Kidney tubule cell (primary cell): ENCODE measurements at places on chromosomes 12 and 14.

GRCh38 chr14:65945327-65945726 is 532.8 kb downstream of the FUT8 start:
- DNase-seq, result peak; percentile 13

DNA sequence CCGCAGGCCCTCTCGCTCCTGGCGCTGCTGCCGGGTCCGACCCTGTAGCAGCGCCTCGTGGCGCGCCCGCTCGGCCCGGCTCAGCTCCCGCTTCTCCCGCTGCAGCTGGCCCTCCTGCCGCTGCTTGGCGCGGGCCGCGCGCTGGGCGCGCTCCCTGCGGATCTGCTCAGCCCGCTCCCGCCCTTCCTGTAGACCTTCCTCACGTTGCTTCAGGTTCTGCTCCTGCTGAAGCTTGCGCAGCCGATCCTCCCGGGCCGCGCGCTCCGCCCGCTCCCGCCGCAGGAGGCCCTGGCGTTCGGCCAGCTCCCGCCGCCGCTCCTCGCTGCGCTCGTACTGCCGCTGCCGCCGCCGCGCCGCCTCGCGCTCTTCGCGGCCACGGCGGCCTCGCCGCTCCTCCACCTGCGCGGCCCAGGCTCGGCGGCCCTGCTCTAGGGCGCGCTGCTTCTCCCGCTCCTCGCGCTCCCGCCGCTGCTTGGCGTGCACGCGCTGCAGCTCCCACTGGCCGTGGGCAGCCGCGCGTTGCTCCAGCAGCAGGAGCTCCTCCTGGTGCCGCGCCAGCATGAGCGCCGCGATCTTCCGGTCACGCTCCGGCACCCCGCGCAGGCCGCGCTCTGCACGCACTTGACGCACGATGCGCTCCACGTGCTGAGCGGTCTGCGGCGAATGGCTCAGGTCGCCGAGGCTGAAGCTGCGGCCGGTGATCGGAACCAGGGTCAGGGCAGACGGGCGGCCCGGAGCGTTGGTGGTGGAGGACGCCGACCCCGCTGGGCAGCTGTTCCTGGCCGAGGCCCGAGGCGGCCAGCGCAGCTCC is 2.4 kb downstream of the CCDC177 start:
- DNase-seq, result peak; percentile 52

DNA sequence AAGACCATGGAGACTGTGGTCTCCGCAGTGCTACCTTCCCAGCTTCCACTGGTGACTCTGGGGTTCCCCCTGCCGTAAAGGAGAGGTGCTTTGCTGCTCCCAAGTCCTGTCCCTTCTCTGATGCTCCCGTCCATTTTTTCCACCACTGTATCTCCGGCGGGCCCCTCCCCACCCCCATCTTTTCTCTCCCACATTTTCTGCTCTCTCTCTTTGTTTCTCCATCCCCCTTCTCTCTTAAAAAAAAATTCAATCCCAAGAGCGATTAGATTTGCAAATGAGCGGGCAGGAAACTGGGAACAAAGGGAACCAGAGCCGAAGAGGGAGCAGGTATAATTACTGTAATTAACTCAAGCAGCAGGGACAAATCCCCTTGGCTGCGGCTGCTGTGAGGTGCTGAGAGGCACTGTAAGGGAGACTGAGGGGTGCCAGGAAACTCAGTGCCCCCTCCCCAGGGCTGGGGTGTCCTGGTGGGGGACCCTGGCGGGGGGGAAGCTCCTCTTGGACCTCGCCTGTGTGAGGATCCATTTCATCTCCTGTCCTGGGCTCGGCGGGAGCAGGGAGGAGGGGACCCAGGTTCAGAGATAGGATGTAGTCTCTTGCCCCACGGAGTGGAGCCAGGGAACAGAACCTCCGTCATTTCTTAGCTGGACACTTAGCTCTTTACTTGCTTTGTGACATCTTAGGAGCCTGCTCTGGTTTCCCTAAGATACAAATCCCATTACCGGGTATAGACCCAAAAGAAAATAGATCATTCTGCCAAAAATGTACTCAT is 140.4 kb upstream of the NRXN3 start:
- DNase-seq, result no peak

DNA sequence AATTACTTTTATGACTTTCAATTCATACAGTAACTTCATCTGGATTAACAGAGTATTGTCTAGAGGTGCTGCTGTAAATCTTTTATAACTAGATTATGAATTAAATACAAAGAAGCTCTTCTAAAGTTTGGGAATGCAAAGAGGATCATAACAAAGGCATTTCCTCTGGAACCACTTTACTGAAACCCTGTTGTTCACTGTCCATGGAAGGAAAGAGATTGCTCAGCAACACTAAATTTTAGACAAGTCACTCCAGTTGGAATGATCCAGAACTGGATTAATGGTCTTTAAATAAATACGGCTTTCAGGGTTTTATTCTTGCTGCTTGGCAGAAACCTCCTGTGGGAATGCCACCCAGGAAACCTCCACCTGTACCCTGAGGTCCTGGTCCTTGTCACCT is 250.6 kb downstream of the KSR2 start:
- DNase-seq, result peak; percentile 13

DNA sequence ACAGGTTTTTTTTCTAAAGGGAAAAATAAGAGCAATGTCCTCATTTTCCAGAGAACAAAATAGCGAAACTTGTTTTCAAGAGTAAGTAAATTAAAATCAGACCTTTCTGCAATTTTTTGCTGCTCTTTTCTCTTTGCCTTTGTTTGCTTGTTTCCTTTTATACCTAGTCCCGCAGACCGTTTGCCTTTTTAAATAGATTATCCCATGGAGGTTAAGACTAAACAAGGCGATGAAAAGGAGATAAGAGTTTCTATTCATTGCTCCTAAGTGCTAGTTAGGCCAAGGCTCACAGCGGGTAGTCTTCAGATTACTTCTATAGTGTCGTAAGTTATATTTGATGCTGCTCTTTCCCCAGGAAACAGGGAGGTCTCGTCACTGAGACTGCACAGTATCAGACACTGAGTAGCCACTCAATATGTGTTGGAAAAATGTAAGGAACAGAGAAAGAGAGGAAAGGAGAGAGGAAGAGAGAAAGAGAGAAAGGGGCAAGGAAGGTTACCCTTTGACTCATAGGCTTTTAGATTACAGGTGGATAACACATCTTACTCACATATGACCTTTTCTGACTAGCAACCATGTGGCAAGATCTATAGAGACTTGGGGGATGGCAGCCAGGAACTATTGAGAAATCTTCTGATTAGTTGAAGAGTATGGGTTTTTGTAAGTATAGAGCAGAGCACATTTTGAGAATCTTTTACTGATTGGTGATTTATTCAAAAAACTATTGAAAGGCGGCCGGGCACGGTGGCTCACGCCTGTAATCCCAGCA is 107.5 kb upstream of the PARP11 start:
- no peak for DNase-seq

GRCh38 chr12:124461241-124461673 is 106.2 kb downstream of the NCOR2 start:
- no peak for DNase-seq

DNA sequence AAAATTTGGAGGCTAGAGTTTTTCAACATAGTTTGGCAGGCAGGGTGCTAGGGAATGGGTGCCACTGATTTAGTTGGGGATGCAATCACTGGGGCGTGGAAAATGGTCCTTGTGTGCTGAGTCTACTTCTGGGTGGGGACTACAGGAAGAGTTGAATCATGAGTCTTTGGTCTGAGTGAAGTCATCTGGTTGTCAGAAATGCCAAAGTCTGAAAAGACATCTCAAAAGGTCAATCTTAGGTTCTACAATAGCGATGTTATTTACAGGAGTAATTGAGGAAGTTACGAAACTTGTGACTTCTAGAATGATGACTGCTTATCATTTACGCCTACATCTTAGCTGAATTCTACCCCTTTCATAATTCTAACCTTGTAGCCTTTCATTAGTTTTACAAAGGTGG is 209.1 kb downstream of the NUBPL start:
- DNase-seq, result peak; percentile 41

GRCh38 chr12:64806593-64807460 is 17.6 kb upstream of the TBC1D30 start:
- DNase-seq, result no peak

- no peak for DNase-seq
Observed at GRCh38 chr12:1047898-1048660, 57.1 kb downstream of the ERC1 start.

GRCh38 chr12:33437598-33437997 is 2.0 kb downstream of the SYT10 start:
- DNase-seq, result no peak

- no peak for DNase-seq
Observed at GRCh38 chr14:89024691-89025090, 200.2 kb downstream of the TTC8 start.

GRCh38 chr12:3097186-3097804 is 20.1 kb downstream of the TSPAN9 start:
- peak; percentile 63 for DNase-seq

DNA sequence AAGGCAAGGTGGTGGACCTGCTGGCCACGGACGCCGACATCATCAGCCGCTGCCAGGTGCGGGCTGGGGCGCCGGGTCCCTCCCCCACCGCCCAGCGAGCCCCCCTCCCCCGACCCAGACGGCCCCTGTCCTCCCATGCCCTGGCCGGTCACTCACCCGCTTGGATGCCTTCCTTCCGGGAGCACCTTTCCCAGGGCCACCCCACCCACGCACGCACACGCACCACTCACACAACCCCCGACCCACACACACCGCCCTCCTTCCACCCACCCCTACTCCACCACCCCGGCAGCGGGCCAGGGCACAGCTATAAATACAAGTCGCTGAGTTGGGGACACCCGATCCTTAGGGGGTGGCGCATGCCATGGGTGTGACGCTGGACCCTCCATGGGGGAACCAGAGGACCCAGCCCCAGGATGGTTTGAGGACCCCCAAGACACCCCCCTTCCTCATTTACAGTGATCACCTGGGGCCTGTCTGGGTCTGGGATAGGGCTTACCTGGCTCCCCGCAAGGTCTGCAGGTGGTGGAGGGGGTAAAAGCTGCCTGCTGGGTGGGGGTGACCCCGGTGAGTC is 465 bp downstream of the ADSS1 start:
- DNase-seq, result peak; percentile 44

- DNase-seq, result no peak
Observed at GRCh38 chr12:97283297-97283696, 179.3 kb upstream of the RMST start.

DNA sequence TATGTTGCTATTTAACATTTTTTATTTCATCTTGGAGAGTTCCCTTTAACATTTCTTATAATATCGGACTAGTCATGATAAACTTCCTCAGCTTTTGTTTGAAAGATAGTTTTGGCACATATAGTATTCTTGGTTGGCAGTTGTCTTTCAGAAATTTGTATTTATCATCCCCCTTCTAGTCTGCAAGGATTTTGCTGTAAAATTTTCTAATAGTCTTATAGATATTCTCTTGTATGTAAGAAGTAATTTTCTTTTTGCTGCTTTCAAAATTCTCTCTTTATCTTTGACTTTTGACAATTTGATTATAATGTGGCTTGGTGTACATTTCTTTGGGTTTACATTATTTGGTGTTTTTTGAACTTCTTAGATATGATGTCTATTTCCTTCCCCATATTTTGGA is 116.0 kb upstream of the AVPR1A start:
- no peak for DNase-seq

DNA sequence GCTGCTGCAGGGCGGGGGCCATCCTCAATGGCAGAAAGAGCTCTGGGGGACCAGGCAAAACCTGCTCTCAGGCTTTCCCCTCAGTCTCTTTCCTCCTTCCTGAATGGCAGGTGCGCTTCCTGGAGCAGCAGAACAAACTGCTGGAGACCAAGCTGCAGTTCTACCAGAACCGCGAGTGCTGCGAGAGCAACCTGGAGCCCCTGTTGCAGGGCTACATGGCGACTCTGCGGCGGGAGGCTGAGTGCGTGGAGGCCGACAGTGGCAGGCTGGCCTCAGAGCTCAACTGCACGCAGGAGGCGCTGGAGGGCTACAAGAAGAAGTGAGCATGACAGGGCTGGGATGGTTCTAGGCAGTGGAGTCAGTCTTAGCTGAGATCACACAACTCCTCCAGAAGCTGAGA is 22.9 kb upstream of the KRT83 start:
- DNase-seq, result no peak

- DNase-seq, result no peak
Observed at GRCh38 chr14:77344377-77344996, 23.7 kb downstream of the GSTZ1 start.

DNA sequence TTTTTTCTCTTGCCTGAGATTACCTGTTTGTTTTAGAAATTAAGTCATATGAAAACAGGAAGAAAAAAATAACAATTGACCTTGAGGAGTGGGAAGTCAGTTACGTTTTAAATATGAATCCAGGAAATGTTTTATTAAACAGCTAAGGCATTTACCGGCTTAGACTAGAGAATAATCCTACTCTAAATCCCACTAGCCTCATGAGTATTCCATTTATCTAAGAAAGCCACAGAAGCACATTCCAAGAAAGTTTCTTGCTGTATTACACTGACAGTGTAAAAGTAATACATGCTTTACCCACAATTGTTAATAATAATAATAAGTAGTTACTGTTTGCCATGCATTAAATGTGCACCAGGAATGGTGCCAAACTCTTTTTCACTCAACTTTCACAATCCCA is 90.9 kb downstream of the BMP4 start:
- DNase-seq, result no peak

DNA sequence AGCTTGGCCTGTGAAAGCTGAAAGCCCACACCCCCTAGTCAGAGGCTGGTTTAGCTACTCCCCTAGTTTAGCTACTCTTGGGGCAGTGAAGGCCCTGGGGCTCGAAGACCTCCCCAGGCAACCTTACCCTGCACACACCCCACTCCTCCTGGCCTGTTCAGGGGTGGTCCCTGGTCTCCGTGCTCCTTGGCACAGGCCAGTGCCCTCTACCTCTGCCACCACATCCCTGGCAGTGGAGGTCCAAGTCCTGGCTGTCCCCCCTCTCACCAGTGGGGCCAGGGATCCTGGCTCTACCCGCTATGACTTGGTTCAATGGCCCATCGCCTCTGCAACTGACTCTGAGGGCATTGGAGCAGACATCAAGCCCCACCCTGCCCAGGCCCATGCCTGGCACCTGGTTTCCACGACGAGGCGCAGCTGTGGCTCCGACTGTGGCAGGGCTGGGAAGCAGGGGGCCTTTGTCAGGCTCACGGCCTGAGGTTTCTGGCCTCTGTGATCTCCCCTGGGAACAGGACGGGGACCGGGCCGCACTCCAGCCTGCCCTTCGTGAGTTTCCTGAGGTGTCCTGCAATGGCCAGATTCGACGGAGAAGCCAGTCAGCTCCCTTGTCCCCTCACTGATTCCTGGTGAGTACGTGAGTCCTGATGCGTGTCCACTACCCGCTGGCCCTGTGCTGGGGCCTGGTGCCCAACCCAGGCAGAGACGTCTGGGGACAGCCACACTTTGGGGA is 5.7 kb downstream of the TMEM121 start:
- DNase-seq, result no peak

GRCh38 chr14:38056270-38056669 is 151.4 kb upstream of the SSTR1 start:
- DNase-seq, result no peak

- no peak for DNase-seq
Observed at GRCh38 chr12:64225626-64226025, 3.5 kb upstream of the KICS2 start.

GRCh38 chr12:132276827-132277373 is 52.5 kb downstream of the GALNT9 start:
- no peak for DNase-seq

GRCh38 chr12:52486166-52487105 is 6.6 kb downstream of the KRT6A start:
- no peak for DNase-seq
